ENCODE measurements at places on chromosomes 2 and 18.

- DNase-seq: no peak
Measured at GRCh38 chr2:168434146-168434545, 21.9 kb upstream of the CERS6 start.

- no peak for DNase-seq
Measured at GRCh38 chr2:40273734-40274182, 178.1 kb downstream of the SLC8A1 start.

- no peak for DNase-seq
Measured at GRCh38 chr2:48854681-48855080, 99.2 kb upstream of the LHCGR start.

DNA sequence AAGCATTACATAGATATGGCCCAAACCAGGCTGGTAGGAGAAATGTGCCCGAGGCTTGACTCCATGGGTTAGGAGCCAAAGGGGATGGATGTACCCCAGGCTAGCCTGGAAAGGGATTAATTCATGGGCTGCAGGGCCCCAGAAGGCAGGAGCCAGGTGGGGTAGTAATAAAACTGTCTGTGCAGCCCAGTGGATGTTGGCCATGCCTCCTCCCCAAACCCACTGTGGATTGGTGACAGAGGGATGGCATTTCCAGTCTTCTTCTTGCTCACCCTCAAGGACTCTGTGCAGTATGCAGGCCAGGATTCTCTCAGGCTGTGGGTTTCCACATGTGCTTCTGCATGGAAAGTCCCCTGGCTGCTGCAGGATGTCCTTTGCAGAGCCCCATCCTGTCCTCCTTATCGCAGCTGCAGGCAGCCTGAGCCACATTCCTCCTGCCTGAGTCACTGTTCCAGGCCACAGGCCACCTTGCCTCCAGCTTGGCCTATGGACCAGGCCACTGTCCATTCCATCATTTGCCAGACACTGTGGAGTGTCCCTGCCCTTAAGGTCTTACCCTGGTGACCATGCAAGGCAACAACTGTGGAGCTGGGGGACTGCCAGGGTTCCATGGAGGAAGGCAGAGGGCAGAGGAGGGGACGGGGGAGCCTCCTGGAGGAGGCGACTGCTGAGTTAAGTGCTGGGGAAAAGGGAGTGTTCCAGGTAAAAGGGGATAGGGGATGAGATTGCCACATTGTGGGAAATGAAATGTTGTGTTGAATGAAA is 38.9 kb downstream of the INO80C start:
- no peak for DNase-seq

GRCh38 chr18:12236141-12236540 is 18.0 kb upstream of the CIDEA start:
- no peak for DNase-seq

- no peak for DNase-seq
Measured at GRCh38 chr18:70149616-70150301, 55.7 kb downstream of the RTTN start.

DNA sequence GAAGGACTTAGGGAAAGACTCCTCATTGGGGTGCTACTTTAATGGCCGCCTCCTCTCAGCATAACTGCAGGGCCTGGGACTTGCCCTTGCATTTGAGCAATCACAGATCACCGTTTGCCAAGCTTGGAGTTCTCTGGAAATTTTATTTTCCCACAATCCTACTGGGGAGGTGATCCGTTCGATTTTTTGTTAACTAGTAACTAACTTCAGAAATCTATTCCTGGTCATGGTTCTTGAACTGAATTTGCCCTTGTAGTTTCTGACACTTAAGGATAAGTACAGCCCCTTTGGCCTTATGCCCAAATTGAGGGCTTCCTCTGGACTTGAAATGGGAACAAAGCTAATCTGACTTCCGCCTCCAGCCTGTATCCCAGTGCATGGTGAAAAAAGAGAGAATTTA is 60.5 kb upstream of the ST3GAL5 start:
- no peak for DNase-seq

DNA sequence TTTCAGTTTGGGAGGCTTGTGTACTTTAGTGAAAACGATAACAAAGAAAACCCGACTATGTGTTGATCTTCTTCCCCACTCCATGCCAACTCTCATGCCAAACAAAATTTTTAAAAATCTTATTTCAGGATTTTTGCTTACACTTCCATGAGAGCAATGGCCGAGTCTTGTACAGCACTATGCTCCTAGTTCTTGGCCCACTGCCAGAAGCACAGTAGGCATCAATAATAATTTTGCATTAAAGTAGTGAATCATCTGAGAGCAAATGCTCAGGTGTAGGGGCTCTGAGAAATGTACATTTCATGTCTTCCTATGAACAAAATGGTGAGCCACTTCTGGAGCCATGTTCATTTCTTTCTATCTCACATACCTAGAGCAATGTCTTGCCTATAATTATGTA is 62.2 kb downstream of the MAP3K19 start:
- no peak for DNase-seq

Measured in activated CD4-positive, alpha-beta T cell treated with anti-CD3 and anti-CD28 coated beads for 1 hour (primary cell).